Activated CD4-positive, CD25-positive, alpha-beta regulatory T cell treated with anti-CD3 and anti-CD28 coated beads, Interleukin-2, amount 50 U/mL, for 16 hours (primary cell): ENCODE measurements at places on chromosomes 2 and 18.

GRCh38 chr2:228767196-228767595 lies 503.9 kb downstream of the PID1 start:
- no peak for DNase-seq

DNA sequence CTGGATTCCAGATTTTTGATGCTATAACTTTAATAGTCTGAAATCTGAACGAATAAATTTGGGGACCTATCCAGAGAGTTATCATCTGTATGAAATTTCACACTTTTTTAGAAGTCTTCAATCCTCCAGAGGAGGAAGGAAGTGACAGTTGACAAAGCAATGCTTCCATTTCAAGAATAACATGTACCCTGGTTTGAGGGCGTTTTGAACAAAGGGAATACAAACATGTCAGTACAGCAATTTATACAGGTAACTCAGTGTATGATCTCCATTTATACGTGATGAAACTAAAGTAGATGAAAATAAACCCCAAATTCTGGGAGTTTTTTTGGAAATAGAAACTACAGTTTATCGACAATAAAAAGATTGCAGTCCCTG lies 42.2 kb downstream of the CIB4 start:
- no peak for DNase-seq

DNA sequence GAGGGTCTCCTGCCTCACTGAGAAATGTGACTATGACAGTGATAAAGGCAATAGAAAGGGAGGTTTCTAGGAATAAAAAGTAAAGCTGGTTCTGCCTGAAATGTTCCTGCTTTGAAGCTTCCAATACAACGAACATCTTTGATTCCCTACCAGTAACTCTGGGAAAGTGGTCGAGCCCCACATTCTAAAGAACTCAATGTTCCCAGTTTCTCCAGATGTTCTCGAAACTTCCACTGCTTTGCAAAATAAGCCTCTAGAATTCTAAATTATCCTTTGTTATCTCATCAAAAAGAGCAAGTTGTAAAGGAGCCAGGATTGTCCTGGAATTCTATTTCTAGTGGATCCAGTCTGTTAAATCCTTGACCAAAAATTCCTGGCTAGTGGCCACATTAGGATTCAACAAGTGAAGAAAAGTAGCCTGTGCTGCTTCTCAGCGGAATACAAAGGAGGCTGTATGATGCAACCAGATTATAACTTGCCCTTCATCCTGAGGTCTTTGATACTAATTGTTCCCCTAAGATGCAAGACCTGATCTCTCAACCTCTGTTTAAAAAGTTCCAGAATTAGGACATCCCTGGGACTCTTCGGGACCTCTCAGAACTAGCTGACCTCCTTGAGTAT lies 8.4 kb downstream of the SCN7A start:
- DNase-seq, result no peak

DNA sequence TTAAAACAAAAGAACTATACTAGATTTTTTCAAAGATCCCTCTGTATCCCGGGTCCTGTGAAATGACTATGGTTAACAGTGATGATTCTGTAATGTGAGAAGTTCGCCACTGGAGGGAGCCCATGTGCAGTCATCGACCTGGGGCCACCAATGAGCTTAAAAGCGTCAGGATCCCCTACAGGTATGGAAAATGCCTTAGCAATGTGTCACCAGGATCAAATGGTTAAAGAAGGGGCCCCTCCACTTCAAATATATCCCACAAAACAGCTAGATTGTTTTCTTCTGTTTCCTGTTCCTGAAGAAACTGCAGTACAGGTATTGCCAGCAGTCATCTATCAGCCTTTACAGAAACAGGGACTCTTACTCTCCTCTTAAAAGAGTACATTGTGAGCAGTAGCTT lies 15.3 kb downstream of the CHRNA1 start:
- DNase-seq, result peak; percentile 48

DNA sequence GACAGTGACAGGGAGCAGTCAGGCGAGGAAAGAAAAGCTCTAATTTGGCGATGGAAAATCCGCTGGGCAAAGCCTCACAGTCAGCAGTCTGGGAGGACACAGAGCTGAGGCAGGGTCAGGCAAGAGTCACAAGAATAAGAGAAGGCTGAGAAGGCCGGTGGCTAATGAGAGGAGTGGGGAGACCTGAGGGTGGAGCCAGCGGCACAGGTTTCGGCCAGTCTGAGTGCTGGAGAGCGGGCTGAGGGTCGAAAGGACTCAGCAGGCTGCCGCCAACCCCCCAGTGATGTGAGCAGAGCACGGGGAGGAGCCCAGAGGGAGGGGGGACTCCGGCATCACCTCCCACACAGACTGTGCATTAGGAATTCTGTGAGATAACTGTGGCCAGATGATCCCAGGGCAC lies 500.6 kb upstream of the MYT1L start:
- DNase-seq, result no peak

- no peak for DNase-seq
Observed at GRCh38 chr2:143300536-143300935, 171.3 kb downstream of the ARHGAP15 start.

GRCh38 chr2:162021516-162022058 lies 52.4 kb downstream of the DPP4 start:
- no peak for DNase-seq

GRCh38 chr2:125398738-125399524 lies 1257.0 kb upstream of the GYPC start:
- no peak for DNase-seq

DNA sequence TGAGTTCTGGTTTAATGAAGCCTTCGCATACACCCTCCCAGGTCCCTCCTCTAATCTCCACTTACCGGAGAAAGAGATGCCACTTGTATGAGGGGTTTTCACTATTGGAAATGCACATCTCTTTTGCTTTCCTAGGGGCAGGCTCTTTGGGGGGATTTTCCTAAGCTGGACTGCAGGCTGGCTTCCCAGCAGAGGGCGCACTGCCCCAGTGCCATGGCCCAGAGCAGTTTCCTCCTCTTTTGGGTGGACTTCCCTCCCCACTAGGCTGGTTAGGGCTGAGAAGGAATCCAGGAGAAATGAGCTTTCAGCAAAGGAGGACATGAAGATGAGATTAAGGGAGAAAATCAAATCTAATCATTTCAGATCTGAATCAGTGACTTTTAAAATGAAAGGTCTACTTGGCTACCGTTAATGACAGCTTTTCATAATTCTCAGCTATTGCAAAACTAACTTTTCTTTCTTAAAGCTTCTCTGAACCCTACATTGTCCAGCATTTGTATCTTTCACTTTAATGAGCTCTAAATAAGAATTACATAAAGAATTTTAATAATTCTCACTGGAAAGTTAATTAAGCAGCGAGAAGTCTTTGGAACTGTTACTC lies 784.1 kb upstream of the FANCL start:
- no peak for DNase-seq

DNA sequence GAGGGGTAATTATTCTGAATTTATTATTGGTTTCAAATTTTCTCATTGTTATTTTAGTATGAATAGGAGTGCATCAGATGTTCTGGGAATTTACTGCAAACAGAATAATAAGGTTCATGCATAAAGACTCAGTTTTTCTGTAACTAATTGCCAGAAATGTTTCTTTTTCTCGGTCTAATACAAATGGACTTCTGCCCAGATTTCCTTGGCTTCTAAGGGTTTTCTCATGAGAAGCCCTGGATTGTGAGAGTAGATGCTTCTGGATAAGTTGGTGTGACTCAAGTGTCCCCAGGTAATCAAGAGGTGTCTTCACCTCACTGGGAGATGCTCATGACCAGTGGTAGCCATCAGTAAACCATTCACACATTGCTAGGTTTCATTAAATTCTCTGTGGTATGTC lies 78.5 kb downstream of the CCDC85A start:
- no peak for DNase-seq

GRCh38 chr2:175003875-175004729 lies 1.1 kb downstream of the CHN1 start:
- DNase-seq, result no peak

DNA sequence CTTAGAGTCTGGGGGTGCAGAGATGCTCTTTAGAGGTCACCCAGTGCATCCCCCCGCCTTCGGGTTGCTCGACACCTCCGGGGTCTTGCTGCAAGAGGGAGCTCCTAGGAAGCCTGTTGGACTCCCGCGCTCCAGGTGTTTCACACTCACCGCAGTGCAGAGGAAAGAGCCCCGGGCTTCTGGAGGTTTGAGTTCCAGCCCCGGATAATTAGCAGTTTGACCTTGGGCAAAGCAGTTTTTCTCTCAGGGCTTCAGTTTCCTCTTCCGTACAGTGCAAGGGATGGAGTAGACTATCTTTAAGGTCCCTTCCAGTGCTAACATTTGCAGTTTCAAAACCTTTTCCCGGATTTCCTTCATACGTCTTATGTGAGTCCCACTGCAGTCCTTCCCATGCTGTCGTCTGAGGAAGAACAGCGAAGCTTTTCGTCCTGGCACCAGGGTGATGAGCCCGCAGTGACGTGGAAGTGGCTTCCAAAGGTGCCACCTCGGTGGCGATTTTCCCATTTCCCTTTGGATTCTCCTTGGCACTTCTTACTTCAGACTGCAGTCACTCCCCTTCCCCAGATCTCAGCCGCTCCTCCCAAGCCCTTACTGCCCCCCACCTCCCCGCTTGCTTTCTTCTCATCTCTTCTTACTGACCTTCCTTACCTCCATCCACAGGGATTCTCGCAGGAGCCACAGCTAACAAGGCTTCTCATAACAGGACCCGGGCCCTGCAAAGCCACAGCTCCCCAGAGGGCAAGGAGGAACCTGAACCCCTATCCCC lies 585 bp downstream of the PNKD start:
- DNase-seq, result no peak

DNA sequence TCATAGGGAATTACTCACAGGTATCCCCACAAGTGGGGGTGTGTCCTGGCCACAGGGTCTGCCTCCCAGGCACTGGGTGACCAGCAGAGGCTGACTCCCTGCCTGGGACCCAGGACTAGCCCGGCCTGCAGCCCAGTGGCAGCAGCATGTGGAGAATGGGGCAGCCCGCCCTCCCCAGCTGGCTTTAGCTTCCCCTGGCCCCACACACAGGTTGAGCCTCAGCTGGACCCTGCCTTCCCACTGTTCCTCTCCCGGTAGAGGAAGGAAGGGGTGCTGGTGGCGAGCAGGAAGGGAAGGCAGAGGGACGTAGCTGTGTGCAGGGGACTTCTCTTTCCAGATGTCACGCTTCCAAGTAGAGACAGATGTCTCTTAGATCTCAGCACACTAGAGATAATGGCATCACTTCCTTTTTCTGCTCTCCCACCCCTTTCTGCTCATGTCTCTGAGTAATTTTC lies 51.4 kb downstream of the EMILIN2 start:
- no peak for DNase-seq

DNA sequence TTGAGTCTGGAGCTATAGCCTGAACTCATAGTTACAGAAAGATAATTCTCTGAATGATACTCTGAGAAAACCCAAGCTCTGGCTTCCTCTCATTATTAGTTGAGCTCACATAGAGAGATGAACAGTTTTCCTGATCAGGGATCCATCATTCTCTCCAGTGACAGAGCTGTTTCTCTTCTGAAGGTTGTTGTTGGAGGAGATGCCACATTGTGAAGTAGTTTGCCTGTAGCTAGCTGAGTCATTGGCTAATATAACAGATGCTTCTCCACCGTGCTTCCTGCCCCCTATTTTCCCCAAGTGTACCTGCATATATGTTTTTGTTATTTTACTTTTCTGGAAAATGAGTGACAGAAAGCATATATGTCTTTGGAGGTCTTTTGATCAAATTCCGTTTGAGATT lies 64.6 kb downstream of the OSBPL6 start:
- DNase-seq, result no peak

GRCh38 chr2:80363330-80363729 lies 58.8 kb upstream of the LRRTM1 start:
- no peak for DNase-seq

- DNase-seq, result no peak
Observed at GRCh38 chr2:84441036-84441435, 18.0 kb downstream of the SUCLG1 start.

DNA sequence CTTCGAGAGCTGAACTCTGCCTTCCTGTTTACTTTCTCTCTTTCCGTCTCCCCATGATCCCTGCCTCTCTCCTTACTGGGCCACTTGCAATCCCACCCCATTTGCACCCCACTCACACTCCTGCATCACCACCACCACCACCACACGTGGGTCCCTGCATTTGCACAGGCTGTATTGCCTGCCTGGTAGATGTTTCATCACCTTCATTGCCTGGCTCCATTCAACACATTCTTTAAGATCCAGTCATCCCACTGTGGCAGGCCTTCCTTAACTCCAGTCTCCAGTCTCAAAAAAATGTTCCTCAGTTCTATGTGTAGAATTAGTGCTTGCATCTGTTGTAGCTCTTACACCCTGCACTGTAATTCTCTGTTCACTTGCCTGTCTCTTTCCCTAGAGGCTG lies 13.9 kb downstream of the NOSTRIN start:
- DNase-seq, result no peak

GRCh38 chr2:44965684-44966083 lies 24.2 kb downstream of the SIX3 start:
- no peak for DNase-seq

GRCh38 chr2:66489436-66489835 lies 54.5 kb downstream of the MEIS1 start:
- no peak for DNase-seq

DNA sequence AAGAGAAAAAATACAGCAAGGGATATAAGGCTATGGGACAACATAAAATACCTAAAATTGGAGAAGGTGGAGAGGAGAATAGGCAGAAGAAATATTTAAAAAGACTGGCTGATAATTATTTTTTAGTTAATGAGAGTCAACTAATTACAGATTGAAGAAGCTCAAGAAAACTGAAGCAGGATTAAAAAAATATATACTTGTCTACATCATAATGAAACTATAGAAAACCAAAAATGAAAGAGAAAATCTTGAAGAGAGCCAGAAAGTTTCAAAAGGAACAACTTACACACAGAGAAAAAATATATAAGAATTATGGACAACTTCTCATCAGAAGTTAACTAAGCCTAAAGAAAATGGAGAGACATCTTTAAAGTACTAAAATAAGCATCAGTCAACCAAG lies 62.9 kb upstream of the APCDD1 start:
- no peak for DNase-seq

- no peak for DNase-seq
Observed at GRCh38 chr2:71609958-71610357, 156.6 kb downstream of the DYSF start.

- DNase-seq, result no peak
Observed at GRCh38 chr18:62741118-62741566, 25.8 kb downstream of the PHLPP1 start.

DNA sequence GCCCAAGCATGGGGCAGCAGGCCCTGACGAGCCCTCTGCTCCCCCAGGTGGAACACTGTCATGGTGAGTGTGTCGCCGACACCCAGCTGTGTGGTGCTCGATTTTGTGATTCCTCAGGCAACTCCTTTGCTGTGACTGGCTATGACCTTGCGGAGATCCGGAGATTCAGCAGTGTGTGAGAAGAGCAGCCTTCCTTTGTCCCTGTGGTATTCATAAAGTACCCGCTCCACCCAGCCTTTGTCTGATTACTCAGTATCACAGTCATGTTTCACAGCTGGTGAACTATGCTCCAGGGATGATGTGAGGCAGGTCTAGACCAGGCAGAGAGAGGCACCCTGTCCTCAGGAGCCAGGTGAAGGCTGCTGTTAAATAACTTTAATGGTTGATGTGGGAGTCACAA lies 4.0 kb downstream of the WDR54 start:
- DNase-seq, result no peak

GRCh38 chr2:108215794-108216211 lies 24.0 kb upstream of the SULT1C3 start:
- no peak for DNase-seq

GRCh38 chr2:159755788-159756187 lies 42.2 kb downstream of the CD302 start:
- no peak for DNase-seq
